H4 (cell line): ENCODE measurements at places on chromosomes 3 and 15. TPM values are rescaled to one million over a fixed set of nuclear protein-coding genes. Genes with fewer than 3 reads are reported as not detected.

DNA sequence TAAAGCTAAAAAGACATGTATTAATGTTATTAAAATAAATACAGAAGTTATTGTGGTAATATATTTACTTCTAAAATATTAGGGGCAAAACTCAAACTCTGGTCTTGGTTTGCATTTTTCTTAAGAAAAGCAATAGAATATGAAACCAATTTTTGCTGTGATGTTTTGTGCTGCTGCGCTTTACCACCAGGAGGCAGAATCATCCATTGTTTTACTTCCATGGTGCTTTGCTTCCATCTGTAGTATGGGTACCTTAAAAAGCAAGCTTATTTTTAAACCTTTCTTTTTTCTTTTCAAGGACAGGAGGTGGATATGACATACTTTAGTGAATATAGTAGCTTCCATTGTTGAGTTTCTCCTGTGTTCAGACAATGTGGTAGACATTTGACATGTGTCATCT lies 46.6 kb upstream of the MRPL3 start:
- DNase-seq: no peak

Gene ADCY5
- total RNA-seq: 0.18 and 0.85 TPM in 2 replicates

DNA sequence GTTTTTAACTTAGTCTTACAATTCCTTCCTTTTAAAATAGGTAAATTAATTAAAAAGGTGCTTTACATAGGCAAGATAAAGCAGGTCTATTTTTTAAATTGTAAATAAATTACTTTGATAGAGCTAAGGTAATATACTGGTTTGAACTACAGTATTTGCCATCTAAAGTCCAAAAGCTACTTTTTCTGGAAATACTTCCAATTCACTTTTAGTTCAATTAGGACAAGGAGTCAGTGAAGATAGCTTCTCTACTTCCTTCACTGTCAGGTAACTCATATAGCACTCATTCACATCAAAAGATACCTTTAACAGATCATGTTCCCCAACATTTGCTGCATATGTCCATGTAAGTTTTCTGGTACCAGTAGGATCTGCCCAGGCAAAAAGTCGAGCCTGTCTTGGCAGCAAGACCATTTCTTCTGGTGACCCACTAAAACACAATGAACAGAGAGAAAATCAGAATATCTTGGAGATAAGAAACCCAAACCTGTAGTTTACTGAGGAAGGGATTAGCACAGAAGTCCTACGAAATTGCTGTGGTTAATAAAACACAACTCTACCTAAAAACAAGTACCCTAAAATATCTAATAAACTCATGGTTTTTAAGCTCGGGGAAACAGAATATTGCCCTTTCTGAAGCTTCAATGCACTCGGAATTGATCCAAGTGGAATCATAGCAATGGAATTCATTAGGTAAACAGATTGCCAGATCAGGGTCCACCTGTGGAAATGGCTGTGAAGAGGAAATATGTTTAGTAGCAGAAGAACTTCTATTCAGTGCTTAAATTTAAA lies 153.1 kb downstream of the VPS13C start:
- DNase-seq: no peak

DNA sequence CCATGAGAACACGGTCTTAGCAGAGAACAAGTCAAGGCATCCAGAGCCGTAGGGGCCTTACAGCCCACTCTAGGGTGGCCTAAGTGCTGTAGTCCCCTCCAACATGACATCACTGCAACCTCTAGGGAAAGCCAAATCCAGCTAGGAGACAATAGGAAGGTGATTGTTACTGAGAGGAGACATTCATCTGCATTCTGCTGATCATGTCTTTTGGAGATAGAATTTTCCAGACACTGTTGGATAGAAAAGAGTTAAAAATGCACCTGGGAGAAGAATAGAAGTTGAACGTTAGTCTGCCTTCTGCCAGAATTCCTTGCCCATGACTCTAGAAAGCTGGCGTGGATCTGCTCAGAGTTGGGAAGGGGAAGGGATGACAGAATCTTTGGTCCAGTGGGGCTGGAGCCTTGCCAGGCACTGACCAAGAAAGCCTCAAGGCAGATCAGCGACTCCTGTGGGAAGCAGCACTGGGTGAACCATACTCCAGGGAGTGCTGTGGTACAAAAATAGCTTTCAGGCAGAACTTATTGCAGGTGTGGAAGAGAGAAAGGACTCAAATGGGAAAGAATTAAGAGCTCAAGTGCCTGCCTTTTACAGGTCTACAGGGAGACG lies 44.8 kb upstream of the RAF1 start:
- peak; percentile 41 for DNase-seq

- DNase-seq: peak; percentile 67
Observed at GRCh38 chr3:115788921-115789470, 165.7 kb downstream of the GAP43 start.

DNA sequence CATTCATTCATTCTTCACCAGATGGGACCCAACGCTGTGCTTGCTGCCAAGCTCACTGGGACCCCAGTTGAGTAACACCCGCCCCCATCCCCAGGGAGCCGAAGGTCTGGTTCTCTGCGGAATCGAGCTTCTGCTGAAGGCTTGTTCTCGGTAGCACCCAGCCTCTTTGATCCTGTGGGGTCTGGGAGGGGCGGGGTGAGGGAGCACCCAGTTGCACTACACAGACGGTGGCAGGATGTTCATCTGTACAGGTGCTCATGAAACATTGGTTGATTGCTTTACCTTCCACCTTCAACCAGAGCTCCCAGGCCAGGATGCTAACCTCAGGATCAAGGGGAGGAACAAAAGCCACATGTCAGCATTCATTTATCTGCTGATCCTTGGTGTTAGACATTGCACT lies 77.7 kb upstream of the RGMA start:
- no peak for DNase-seq

Gene CCR4
- not detected in 2 replicates for total RNA-seq

Gene CHMP2B
- 18.8 and 26.2 TPM in 2 replicates for total RNA-seq

DNA sequence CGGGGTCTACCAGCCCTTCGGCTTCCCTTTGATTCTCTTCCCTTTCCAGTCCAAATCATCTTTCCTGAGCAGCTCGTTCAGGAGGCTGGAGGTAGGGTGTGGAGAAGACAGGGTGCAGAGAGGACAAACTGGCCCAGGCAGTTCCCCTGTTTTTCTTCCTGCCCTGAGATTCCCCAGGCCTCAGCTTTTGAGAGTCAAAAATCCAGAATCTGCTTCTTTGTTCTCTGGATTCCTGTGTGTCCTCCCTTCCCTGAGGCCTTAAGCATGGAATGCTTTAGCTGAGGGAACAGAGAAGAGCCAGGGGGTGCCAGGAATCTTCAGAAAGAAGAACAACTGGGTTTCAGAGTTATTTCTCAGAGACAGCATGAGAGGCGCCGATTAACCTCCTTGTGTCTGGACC lies 26.7 kb upstream of the LRTM1 start:
- DNase-seq: no peak

GRCh38 chr3:98553753-98554152 lies 22.0 kb downstream of the GPR15 start:
- DNase-seq: no peak
